Stromal cell of bone marrow (primary cell): ENCODE measurements at places on chromosomes 1 and 21.
A peak's percentile ranks its signal among the peaks of the same experiment; 100 is the strongest.

- DNase-seq: no peak
Measured at GRCh38 chr1:37243368-37244082, 209.2 kb upstream of the GRIK3 start.

DNA sequence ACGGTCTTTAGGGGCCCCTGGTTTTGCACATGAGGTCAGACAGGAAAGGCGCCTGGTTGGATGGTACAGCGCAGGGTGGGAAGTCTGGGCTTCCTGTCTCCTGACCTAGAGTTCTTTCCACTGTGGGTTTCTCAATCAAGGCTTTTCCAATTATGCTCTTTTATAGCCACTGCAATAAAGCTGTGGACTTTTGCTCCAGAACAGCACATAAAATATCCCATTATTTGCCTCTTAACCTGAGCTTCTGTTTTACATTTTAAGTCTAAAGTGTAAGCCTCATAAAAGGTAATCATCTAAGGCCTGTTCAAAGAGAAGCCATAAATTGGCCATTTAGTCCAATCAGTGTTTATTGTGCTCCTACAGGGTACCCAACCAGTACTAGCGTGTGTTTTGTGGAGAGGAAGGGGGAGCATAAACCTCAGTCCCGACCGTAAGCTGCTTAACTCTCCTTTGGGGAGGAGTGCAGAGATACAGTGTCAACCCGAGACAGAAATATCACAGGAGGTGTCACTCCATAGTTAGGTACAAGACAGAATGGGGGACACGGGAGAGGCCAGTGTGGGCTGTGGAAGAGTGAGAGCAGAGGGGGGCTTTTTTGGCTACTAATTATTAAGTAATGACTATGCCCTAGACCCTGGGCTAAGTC lies 270.0 kb downstream of the TRABD2B start:
- DNase-seq: no peak

GRCh38 chr21:35616090-35616489 lies 444.2 kb downstream of the SETD4 start:
- DNase-seq: peak; percentile 78

GRCh38 chr1:38860454-38860795 lies 853 bp upstream of the RRAGC start:
- DNase-seq: no peak

DNA sequence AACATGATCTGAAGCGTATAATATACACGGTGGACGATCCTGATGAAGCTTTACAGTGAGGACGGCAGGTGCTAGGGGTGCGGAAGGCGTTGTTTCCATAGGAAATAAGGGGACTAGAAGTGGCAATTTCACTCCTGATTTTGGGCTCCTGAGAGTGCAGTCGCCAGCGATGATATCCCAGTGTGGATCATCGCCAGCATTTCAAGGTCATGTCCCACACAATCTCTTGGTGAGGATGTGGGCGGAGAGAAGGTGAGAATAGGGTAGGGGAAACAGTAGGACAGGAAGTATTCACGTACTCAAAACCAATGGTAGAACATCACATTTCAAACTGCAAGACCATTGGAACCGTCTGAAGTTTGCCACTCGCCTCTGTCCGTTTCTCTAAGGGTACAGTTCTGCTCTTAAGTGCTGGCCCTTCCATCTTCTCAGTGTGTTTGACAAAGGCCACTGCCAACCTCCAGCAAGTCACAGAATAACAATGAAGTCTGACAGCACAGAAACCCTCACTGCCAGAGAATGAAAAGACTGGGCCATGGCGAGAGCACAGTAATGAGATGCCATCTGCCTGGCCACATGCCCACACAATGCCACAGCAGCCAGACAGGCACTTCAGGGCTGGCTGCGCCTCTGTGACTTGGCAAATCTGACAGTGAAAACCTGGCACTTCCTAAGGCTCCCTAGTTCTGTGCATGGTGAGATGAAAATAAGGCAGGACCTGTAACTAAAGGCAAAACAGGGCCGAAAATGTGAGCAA lies 27.9 kb downstream of the PCSK9 start:
- DNase-seq: no peak

DNA sequence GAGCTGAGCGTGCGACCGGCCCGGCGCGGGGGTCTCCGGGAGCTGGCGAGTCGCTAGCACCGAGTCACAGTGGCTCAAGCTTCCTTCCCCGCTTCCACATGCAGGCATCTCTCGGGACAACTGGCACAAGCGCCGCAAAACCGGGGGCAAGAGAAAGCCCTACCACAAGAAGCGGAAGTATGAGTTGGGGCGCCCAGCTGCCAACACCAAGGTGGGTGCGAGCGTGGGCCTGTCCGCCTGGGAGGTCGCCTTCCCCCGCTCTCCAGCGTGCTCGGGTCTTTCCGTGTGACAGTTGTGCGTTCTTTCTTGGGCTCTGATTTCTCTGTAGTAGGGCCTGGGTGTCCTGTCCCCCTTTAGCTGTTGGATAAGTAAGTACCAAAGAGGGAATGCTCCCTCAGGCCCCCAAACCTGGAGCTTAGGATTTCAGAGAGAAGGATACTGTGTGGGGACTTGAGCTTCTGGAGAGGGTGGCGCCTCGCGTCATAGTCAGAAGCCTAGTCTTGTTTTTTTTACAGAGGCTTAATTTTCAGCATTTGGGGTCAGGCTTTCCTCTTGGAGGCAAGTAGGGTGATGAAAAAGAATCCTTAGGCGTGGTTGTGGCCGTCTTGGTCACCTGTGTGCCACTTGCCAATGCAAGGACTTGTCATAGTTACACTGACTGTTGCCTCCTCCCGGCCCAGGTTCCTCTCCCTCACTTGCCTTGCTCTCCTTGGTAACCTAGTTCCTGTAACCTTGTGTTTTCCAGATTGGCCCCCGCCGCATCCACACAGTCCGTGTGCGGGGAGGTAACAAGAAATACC lies 790 bp downstream of the RPS8 start:
- no peak for DNase-seq

DNA sequence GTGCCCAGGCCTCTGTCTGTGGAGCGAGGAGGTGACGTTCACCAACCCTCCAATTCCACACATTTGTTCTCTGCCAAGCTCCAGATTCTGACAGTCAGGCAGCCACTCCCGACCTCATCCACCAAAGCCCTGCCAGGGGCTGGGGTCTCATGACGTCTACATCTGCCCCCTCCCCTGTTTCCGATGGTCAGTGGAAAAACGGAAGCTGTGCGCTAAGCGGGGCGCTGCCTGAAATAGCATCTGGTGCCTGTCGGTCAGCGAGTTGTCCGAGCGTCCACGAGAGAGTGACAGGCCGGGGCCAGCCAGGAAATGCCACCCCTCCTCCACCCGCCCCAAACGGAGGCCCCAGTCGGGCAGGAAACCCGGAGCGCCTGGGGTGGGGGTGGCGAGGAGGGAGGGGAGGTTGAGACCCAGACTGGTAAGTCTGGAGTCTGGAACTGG lies 3.2 kb upstream of the TAL1 start:
- DNase-seq: no peak

DNA sequence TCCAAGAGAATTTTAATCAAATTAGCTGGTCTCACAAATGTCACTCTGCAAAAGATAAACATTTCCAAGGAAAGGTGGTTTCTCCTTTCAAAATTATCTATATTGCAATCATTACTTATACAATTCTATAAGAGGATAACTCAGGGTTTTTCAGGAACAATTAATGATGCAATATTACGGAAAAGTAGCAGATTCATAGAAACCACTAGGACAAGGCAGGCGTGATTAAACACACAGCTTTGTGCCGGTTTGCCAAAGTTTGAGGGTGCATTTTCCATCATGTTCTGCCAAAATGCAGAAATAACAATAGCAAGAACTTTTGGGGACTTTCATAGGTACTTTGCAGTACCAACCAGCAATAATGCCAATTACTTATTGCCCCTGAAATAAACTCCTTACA lies 605 bp downstream of the TNFRSF9 start:
- DNase-seq: no peak

DNA sequence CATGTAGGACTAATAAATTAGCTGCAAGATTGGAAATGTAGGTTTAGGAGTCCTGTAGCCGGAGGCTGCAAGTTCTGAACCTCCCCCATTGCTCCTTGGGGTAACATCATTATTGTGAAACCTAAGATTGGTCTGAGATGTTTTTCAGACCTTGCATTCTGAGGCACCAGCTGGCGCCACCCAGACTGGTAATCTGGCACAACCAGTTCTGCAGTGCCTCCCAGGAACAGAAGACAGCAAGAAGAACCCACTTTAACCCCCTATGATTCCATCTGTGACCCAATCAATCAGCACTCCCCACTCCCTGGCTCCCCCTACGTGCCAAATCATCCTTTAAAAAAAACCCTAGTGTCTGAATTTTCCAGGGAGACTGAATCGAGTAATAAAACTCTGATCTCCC lies 11.6 kb upstream of the DNAJC6 start:
- DNase-seq: no peak

GRCh38 chr1:191970116-191970515 lies 188.1 kb upstream of the RGS18 start:
- DNase-seq: no peak

DNA sequence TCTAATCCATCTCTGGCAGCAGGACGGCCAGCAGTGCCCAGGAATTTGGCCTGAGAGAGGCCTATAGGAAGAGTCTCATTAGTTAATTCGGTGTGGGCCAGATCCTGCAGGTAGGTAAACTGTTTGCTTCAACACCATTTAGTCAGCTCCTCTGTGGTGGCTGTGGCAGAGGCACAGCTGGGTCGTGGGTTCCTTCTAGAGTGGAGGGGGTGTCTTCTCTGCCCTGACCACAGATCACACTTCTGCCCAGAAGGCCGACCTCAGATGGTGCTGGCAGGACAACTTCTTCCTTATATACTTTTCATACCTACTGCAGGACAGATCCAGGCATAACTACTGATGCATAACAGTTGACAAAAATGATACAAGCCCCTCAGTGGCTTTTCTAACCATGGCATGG lies 281.4 kb downstream of the RPS6KC1 start:
- DNase-seq: no peak

GRCh38 chr1:224302947-224303346 lies 27.0 kb downstream of the NVL start:
- no peak for DNase-seq

DNA sequence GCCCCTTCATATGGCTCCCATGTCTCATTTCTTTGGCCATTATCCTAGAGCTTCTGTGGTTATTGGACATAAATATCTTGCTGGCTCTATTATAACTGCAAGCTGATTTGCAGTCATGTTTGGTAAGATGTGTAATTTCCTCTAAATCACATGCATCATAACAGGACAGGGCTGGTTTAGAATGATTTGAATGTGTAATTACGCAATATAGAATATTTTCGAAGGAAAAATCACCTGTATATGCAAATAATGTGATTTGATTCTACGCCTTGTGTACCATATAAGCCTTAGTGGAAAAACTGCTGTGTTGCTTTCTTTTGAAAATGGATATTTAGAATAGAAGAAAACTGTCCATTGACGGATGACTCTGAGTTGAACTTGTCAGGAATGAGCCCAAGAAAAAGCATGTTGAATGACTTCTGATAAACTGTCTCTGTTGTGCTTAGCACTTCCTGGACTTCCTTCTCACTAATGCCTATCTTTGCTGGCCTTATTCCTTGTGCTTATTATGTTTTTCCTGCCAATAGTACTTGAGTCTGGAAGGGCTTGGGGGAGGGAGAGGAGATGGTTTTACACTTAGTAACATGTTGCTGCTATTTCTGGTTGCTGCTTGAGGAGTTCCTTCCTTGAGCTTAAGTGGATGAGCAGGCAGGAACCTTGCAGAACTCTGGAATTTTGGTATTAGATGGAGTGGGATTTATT lies 6.5 kb downstream of the CACHD1 start:
- peak; percentile 73 for DNase-seq

DNA sequence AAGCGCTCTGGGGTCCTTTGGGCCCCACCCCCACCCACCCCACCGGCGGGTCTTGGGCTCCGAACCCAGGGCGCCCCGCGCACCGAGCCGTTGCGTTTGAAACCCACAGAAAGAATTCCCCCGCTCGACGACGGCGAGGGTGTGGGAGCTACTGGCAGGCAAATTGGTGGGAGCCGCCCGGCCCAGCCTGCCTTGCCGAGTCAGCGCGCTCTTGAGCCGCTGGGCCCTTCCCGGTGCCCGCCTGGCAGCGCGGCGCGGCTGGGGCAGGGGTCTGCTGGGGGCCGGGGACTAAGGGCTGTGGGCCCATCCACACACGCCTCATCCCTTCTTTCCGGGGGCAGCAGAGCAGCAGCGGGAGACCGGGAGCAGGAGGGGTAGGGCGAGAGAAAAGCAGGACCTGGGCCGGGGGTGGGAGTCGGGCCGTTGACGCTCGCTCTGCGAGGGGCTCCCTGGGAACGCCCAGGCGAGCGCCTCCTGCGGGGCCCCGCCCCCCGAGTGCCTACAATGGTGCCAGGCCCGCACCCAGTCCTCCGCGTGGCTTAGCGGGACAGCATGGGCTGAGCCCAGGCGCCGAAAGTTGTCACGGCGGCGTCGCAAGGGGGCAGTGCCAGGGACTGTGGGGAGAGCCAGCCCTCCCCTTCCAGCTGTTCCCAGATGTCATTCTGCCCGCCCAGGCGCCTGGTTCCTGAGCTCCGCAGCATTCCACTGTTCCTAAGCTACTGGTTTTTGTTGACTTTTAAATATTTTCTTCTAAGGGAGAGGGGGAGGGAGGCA lies at the start of gene C1orf94:
Gene C1orf94, plus strand, starts transcription at position 78 of the 774 bp plus-strand sequence. CDS start 883 bp downstream, outside the sequence.
- DNase-seq: no peak

DNA sequence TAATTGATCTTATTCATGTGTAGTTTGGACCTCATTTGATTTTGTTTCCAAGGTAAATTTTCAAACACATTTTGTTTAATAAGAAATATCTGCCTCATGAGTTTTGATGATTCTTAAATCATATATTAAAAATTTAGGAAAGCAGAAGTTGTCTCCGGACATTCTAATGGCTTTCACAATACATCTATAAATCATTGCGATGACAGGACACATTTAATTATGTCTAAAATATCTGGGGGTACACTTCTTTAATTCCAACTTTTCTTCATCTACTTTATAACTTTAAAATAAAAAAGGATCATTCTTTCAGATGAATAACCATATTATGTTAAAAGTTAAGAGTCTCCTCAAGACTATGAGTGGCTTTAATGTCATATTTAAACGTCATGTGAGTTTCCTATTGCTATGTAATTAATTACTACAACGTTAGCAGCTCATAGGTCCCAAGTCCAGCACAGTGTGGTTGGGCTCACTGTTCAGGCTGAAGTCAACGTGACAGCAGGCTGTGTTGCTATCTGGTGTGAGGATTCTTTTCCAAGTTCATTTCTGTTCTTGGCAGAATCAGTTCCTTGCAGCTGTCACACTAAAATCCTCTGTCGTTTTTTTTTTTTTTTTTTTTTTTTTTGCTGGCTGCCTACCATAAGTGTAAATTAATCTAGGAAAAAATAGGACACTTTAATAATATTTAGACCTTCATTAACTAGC lies 893.5 kb downstream of the LTN1 start:
- peak; percentile 5 for DNase-seq

GRCh38 chr1:194279975-194280374 lies 1093.6 kb upstream of the B3GALT2 start:
- DNase-seq: no peak
